ENCODE measurements at places on chromosomes 1 and 21.

GRCh38 chr1:221356693-221357092 lies 385.2 kb downstream of the DUSP10 start:
- DNase-seq: no peak

DNA sequence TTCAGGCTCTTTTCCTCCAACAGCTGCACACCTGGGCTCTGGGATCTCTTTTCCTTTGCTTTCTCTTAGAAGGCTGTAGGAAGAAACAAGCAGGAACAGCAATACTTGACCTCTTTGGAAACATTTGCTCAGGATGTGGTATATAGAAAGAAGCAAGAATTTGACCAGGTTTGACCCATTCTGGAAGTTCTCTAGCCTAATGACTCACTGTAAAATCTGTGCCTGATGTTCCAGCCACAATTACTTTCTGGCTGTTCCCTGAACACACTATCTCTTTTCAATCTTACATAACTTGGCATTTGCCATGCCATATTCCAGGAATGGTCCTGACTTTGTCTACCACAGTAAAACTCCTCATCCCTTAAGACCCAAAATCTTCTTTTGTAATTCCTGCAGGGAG lies 419.9 kb upstream of the DAB1 start:
- DNase-seq: no peak

DNA sequence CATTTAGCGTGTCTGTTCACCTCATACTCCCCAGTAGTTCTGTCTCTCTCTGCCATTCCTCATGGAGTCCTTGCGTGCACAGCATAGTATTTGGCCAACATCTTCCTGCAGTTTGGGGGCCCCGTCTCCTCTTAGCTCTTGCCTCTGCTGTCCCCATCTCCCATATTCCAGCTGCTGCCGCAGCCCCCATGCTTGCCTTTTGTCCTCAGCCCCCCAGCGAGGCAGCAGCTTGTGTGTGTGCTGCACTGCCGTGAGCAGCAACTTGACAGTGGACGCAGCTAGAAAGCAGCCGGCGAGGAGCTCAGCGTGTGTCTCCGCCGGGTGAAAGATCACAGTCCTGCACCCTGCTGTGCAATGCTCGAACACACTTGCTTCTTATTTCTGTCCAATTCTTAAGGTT lies 164.2 kb upstream of the COL6A1 start:
- DNase-seq: no peak

- DNase-seq: no peak
Measured at GRCh38 chr1:93148001-93148400, 32.2 kb downstream of the TMED5 start.

DNA sequence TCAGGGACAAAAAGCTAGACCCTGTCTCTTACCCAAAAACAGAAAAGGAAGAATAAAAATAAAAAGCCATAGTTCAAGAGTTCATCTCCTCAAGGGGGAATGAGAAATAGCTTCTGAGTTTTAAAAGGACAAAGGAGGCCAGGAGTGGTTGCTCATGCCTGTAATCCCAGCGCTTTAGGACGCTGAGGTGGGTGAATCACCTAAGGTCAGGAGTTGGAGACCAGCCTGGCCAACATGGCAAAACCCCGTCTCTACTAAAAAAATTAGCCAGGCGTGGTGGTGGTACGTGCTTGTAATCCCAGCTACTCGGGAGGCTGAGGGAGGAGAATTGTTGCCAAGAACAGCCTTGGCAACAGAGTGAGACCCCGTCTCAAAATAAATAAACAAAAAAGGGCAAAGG lies 38.6 kb upstream of the CPLANE2 start:
- no peak for DNase-seq

GRCh38 chr1:39907528-39908453 lies 6.1 kb upstream of the MYCL start:
- no peak for DNase-seq

- DNase-seq: no peak
Measured at GRCh38 chr1:29384496-29385015, 148.2 kb downstream of the PTPRU start.

- no peak for DNase-seq
Measured at GRCh38 chr21:33825915-33826314, 89.7 kb downstream of the ATP5PO start.

- no peak for DNase-seq
Measured at GRCh38 chr21:42544544-42544943, 30.9 kb downstream of the SLC37A1 start.

DNA sequence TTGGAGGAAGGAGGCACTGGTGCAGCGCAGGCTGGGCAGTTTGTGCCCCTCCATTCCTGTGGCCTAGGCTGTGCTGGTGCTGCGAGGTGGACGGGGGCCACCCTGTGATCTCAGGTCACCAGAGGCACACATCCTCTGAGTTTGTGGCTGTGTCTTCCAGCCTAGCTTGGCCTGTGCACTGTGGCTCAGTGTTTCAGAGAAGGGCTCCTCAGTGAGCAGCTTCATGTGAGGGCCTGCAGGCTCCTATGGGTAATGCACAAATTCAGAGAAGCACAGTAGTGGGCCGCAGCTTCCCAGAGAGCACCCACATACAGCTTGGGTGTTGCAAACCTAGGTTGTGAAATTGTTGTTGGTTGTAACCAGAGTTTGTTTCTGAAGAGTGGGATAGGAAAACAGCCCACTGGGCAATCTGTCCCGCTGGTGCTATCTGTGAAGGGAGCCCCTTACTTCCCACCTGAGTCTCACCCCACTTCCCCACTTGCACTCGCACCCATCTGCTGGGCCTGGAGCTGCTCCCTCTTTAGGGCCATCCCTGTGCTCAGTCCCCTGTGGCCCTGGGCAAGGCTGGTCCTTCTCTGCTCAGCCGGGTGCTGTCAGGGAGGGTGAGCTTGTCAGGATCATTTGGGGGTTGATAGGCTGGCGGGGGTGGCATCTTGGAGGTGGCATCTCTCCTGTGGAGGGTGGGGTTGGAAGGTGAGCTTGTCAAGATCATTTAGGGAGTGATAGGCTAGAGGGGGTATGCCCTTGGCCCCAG lies 30.2 kb downstream of the SNAP47 start:
- DNase-seq: no peak

DNA sequence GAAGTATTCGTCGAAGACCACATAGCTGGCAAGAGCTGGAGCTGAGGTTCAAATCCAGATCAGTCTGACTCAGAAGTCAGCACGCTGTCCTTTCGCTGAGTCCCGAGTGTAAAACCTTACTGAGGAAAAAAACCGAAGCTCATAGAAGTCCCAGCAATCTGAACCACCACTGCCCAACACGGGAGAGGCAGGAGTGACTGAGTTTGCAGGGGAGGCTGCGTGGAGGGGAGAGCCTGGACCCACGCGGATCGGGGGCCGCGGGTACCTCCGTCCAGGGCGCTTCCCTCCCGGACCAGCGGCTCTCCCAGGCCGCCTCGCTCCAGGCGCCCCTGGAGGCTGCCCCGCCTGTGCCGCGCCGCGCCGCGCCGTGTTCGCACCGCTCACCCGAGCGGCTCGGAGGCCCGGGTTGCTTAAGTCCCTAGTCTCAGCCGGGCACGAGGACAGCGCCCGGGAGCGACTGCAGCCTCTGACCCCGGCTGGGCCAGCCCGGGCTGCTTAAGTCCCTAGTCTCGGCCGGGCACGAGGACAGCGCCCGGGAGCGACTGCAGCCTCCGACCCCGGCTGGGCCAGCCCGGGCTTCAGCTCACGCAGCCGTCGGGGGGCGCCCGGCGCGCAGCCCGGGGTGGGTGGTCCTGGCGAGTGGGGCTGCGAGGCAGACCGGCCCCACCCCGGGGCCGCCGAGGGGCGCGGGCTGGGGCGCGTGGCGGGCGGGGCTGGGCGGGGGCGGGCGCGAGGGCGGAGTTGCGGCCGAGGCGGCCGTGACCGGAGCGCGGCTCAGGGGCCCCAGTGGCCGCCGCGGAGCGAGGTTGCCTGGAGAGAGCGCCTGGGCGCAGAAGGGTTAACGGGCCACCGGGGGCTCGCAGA lies at the start of gene ADAMTSL4:
Gene ADAMTSL4 (plus strand): TSS at position 777 of the 864 bp plus-strand sequence. CDS start 2,881 bp downstream, outside the sequence.
- DNase-seq: no peak

GRCh38 chr1:184597650-184598357 lies 156.9 kb downstream of the EDEM3 start:
- DNase-seq: no peak

GRCh38 chr1:110700767-110701166 lies 26.0 kb upstream of the KCNA3 start:
- no peak for DNase-seq

DNA sequence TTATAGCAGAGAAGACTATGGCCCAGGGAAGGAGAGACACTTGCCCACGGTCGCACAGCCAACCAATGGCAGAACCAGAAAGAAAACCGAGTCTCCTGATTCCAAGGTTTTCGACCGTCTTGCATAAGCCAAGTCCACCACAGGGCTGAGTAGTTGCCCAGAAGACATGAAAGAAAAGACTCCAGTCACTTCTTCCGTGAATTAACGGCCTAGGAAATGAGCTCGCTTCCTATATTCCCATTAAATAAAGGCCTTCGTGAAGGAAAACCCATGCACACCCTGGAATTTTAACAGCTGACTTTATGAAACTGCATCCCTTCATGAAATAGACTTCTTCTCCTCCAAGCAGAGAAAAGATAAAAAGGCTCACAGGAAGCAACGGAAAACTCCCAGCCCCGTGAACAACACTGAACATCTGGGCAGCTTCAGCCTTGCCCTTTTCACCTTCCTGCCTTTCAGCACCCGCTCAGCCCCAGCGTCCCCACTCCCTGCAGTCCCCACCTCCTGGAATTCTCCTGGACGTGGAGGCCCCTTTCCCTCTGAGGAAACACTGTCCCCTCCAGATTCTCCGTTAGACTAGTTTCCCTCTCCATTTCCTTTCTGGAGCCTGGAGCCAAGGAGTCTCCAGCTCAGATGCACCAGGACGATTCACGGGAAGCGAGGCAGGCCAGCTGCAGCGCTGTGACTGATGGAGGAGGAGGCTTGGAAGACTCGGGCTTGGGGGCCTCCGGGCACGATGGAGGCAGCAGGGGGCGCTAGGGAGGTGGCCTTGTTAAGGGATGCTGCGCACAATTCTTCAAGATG lies 2.7 kb upstream of the MYOC start:
- DNase-seq: peak; percentile 64

GRCh38 chr1:40281853-40282252 lies 23.8 kb downstream of the ZMPSTE24 start:
- DNase-seq: no peak

GRCh38 chr1:215079456-215079855 lies 3.1 kb upstream of the KCNK2 start:
- DNase-seq: no peak

- DNase-seq: no peak
Measured at GRCh38 chr1:187168297-187168696, 339.5 kb downstream of the PLA2G4A start.

GRCh38 chr1:236353813-236354212 lies 40.3 kb upstream of the EDARADD start:
- no peak for DNase-seq

DNA sequence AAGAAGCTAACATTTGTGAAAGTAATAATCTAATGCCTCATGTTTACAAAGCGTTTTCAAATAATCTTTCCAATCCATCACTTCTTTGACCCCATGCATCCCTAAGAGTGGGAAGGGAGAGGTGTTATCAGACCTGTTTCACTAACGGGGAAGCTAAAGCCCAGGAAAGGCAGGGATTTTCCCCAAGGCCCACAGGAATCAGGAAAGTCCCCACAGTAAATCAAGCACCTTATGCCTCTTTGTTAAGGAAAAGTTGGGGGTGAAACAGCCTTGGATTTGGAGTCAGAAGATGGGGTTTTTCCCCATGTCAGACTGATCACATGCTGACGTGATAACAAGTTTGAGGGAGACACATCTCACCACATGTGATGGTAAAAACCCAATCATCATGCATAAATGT lies 20.0 kb upstream of the ANGPTL7 start:
- DNase-seq: no peak

DNA sequence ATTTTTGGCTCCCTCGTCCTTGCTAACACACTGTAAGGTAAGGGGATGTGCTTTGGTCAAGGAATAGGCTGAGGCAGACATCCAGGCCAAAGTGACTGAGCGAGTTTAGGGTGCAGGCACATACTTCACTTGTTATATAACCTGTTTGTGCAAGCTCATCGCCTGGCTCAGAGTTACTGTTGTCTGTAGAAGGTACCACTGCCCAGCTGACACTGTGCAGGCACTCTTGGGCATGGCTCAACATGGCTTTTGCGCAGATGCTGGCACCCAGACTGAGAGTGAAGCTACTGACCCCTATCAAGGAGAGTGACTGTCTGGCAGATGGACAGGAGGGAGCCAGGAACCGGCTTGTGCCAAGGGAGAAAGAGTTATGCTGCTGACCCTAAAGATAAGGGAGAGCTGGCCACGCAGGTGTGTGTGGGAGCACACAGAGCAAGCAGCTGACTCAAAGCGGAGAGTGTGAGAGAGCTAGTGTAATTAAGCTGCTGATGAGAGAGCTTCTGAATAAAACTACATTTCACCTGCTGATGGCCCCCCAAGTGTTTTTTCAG lies 307.3 kb upstream of the USP24 start:
- no peak for DNase-seq

DNA sequence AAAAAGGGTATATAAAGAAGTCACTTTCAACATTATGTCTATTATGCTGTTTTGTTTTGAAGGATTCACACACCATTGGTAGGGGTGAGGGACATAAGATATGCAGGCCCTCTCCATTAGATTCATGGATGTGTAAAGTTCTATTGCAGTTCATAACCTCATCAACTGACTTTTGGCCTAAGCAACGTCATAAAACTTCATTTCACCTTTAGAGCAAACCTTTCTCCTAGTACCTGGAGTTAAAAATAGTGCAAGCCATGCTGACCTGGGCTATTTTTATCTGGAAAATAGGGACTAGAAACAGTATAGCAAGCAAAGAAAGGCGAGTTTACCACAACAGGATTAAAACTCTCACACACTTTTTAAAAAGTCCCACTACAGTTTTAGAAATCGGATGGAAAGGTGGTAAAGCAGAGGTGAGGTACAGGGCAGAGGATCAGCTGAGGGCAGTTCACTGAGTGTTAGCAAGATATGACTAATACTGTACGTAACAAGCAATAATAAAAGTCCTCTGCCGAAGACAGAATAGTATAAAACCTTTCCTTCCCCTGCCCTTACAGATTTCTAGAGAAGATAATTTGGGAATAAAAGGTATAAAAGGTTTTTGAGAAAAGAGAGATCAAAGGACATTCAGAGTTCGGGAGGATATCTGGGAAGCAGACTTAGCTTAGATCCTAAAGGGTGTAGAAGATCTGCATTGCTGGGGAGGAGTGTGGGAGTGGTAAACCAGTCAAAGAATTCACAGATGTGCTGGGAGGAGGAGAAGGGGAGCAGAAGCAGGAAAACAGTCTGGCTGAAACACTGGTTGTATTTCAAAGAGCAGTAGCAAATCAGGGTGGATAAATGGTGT lies 14.3 kb downstream of the EGLN1 start:
- DNase-seq: no peak

GRCh38 chr1:209926045-209926444 lies 12.0 kb upstream of the SYT14 start:
- no peak for DNase-seq

DNA sequence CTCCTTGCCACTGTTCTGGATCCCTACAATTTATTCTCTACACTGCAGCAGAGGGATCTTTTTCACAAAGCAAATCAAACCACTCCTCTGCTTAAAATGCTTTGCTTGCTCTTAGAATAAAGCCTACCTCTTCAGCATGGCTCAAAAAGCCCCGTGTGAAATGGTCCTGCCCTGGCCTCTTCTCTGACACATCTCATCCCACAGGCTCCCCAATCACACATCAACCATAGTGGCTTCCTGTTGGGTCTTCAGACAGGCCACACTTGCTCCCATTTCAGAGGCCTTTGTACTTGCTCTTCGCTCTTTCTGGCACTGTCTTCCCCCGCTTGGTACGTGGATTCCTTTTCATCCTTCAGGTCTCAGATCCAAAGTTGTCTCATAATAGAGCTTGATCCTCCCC lies 44.3 kb upstream of the PLXNA2 start:
- DNase-seq: no peak

Measured in right renal pelvis (tissue), 4 donors.